ENCODE measurements at places on chromosomes 13 and 19. TPM values are rescaled to one million over a fixed set of nuclear protein-coding genes. Genes with fewer than 3 reads are reported as not detected.
A peak's percentile ranks its signal among the peaks of the same experiment; 100 is the strongest.

Gene C1QTNF9B
- not detected for polyA plus RNA-seq

- peak; percentile 50 for DNase-seq
These were observed 29.7 kb downstream of the NKPD1 start for GRCh38 chr19:45130888-45131615.

- DNase-seq, result peak; percentile 84
These were observed 4.6 kb downstream of the EPN1 start for GRCh38 chr19:55679343-55680257.

DNA sequence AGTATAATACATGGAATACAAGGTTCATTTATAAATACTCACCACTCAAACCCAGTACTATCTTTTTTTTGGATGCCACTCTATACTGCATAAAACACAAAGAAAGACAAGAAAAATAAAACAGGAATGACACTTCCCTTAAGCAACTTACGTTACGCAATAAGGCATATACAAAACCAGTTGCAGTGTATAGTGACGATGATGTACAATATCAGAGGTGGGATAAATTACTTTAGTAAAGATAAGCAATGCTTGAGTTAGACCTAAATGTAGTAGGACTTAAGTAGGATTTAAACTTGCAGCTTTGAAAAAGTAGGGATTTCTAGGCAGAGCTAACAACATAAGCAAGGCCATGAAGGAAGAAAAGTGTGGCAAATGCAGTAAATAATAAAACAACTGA, 374.9 kb downstream of the SPRY2 start:
- peak; percentile 19 for DNase-seq

GRCh38 chr19:51450730-51451307, 7.4 kb downstream of the SIGLEC8 start:
- no peak for DNase-seq

Gene COMP
- polyA plus RNA-seq, result 257 TPM

- DNase-seq, result peak; percentile 100
These were observed at the start of gene SUPT5H for GRCh38 chr19:39445196-39446111. Gene SUPT5H, plus strand, starts transcription at chr19:39445582. Its CDS starts 309 bp downstream, at chr19:39445891.

DNA sequence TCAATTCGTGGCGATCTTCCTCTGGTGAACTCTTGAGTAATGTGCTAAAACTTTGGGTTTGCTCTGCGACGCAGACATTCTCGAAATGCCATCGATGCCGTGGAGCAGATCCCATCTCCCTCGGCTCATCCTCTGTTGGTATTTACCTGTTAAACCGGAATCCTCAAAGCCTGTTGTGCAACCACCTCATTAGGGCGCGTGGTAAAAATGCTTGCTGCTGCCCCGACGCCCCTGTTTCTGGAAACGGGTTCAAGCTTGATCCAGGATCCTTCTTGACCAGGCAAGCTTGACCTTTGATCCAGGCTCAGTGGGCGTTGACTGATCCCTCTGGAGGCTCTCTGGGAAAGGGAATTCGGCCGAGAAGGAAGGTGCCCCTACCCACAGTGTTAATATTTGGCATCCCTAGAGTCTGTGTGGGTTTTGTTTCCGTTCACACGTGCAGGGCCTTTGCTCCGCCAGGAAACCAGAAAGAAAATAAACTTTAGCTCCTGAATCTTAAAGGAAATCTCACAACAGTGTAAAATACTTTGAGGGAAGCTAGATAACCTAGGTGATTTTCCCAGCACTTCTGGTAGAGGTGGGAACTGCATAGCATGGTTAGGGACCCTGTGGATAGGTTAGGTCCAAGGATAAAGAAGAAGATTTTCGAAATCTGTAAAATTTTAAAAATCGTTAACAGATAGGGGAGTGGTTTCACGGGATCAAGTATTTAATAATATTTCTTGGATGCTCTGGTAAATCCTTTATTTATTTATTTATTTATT, 1.1 kb downstream of the LSM14A start:
- peak; percentile 42 for DNase-seq

Gene ADGRE3
- polyA plus RNA-seq, result not detected

DNA sequence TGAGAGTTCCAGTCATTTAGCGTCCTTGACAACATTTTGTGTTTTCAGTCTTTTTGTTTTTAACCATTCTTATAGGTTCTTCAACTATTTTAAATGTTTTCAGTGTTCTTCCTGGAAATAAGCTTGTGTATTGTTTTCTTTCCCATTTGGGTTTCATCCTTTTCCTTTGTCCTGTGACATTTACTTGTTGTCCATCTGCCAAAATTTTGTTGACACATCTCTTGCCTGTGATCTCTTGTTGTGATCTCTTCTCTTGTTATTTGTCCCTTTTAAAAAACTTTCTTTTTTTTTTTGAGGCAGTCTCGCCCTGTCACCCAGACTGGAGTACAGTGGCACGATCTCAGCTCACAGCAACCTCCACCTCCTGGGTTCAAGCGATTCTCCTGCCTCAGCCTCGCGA, 96.5 kb downstream of the PDS5B start:
- DNase-seq, result no peak

Gene ZNF492
- 0.20 TPM for polyA plus RNA-seq
